A549 treated with DMSO at 1 μM for 4 hours (cell line): ENCODE measurements at places on chromosomes 4 and X. TPM values are rescaled to one million over a fixed set of nuclear protein-coding genes. Genes with fewer than 3 reads are reported as not detected.

Gene CT83
- not detected in 5 replicates for total RNA-seq

Gene FSTL5
- total RNA-seq: 0.01 to 0.07 TPM (median 0.07 TPM) in 3 of 5 replicates, not detected in the others

Gene SFRP2
- total RNA-seq: not detected in 5 replicates

Gene MRPS18C
- 40.4 to 71.4 TPM (median 41.3 TPM) in 5 replicates for total RNA-seq

Gene FAM9C
- 0.02 TPM in 1 of 5 replicates, not detected in the others for total RNA-seq

Gene ADH6
- 0.05 to 0.06 TPM in 2 of 5 replicates, not detected in the others for total RNA-seq

Gene SLC2A9
- total RNA-seq: 0.23 to 0.84 TPM (median 0.36 TPM) in 5 replicates

Gene UGT2B7
- 0.19 to 0.26 TPM (median 0.22 TPM) in 5 replicates for total RNA-seq
